Astrocyte of the cerebellum (primary cell): ENCODE measurements at places on chromosomes 4 and X.

GRCh38 chr4:26131711-26132110, 189.1 kb upstream of the RBPJ start:
- DNase-seq = no peak

- no peak for DNase-seq
Measured at GRCh38 chr4:61762722-61763627, 562.8 kb downstream of the ADGRL3 start.

- no peak for DNase-seq
Measured at GRCh38 chr4:48556268-48556667, 66.2 kb downstream of the ZAR1 start.

DNA sequence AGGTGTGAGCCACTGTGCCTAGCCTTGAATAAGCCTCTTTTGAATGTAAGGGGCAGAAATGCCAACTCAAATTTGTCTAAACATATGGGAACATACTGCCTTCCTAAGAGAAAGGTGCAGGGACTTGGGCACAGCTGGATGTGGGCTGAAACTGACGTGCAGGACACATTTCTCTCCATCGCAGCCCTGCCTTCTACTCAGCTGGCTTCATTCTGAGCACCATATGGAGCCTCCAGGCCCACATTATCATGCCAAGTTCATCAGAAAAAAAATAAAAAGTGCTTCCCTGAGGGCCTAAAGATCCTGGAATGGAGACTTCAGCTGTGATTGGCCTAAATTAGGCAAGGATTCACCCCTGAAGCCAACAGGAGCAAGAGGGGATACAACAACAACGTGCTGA, 386.2 kb downstream of the RAB28 start:
- no peak for DNase-seq

GRCh38 chrX:153684467-153685155, 3.1 kb upstream of the SLC6A8 start:
- DNase-seq = no peak

DNA sequence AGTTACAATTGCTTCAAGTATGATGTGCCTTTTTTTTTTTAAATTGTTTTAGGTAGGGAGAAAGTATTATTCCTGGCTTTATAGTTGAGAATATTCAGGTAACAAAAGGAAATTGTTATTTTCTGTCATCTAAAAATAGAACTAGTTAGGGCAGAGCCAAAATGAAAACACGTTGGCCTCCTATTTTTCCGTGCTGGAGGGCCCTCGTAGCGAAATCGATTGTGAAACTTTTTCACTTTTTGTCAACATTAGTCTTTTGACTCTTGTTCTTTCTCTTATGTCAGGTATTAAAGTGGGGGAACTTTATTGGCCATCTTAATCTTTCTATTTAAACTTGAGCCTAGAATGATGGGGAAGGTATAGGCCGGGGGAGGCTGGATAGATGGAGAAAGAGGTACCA, 104.9 kb downstream of the ARHGAP10 start:
- no peak for DNase-seq

DNA sequence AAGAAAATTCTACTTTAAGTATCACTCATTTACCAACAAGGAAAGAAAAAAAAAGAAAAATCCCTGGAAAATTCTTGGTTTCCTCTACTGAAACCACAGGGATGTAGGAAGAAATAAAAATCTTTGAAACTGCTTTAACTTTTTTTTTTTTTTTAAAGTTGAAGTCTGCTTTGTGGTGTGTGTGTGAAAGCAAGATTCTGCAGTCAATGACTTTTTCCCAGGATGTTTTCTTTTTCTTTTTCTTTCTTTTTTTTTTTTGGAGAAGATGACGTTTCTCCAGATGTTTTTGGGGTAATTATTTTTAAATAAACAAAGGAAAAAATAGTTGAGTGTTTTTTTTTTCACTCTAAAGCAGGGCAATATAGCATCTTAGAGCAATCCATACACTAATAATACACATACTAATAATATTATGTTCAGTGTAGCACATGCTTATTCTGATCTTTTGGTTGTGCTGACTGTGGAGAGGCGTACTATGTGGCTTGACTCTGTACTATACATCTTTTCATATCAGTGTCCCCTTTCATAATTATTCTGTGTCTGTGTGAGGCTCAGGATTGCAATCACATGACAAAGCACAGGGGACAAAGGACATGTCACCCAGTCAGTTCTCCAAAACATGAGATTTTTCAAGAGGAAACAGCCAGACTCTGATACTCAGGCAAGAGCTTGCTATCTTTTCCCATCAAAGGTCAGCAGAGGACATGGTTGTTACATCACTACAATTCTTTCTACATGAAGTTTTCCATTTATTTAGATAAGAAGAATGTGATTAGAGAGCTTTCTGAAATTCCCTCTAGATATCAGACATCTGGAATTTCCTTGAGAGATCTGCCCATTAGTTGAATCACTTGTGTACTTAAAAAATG, 111.0 kb downstream of the PDE5A start:
- DNase-seq = no peak

- DNase-seq = no peak
Measured at GRCh38 chr4:75179510-75179909, 246.6 kb downstream of the PARM1 start.

DNA sequence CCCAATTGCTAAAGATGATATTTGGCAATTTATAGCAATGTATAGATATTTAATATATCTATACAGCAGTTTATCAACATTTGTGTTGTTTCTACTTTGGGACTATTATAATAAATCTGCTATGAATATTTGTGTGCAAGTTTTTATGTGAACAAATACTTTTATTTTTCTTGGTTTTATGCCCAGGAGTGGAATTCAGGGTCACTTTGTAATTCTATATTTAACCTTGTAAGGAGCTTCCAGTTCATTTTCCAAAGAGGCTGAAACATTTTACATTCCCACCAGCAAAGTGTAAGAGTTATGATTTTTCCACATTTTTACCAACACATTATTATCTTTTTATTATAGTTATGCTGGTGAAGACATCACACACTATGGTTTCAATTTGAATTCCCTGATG, 801.3 kb downstream of the PCDH18 start:
- DNase-seq = no peak

GRCh38 chrX:45771560-45772340, 571.1 kb upstream of the DIPK2B start:
- DNase-seq = no peak

DNA sequence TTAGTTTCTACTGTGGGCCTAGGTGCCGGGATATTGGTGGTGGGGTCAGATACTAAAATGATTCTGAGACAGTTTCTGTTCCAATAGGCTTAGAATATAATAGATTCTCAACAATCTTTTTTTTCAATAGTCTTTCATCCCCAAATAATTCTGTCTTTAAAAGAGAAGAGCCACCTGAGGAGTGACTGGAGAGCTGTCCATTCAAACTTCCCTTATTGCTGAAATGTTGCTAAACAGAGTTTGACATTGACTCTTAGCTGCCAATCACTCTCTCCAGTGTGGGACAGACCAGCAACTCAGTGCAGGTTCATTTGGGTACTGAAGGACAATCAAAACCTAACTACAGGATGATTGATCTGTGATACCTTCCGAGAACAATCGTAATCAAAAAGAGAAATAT, 12.4 kb upstream of the ADH7 start:
- no peak for DNase-seq

DNA sequence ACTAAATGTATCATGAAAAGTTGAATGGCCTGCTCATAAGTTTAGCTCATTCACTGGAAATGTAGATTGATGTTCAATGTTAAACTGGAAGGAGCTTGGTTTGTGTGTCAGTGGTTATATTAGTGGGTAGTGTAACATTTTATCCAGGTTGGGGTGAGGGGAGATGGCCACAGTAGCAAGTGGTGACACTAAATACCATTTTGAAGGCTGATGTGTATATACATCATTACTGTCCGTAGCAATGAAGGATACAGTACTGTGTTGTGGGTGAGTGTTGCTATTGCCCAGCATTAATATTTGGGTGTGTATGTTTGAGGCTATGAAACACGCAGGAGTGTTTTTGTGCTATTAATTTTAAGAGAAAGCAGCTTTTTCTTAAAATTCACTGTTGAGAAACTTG, 6.3 kb downstream of the HMGB3 start:
- no peak for DNase-seq

GRCh38 chr4:152342293-152342692, 193.6 kb downstream of the FBXW7 start:
- no peak for DNase-seq

GRCh38 chrX:149060921-149061320, 444.2 kb downstream of the IDS start:
- DNase-seq = peak; percentile 90

DNA sequence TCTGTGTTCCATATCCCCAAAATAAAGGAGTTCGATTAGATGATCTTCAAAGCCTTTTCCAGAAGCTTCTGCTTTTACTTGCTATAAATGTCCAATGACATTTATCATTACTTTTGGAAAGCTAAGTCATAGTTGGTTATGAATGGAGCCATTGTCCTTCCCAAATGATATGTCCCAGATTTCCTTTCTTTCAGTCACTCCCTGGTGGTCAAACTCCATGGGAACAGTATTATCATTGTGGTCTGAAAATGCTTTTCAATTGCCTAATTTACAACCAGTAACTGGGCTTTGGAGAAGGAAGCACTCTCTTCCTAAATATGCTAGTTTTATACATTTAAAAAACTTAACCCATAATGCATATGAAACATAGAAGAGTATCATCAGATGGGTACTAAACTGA, 571.5 kb upstream of the AMOT start:
- no peak for DNase-seq

DNA sequence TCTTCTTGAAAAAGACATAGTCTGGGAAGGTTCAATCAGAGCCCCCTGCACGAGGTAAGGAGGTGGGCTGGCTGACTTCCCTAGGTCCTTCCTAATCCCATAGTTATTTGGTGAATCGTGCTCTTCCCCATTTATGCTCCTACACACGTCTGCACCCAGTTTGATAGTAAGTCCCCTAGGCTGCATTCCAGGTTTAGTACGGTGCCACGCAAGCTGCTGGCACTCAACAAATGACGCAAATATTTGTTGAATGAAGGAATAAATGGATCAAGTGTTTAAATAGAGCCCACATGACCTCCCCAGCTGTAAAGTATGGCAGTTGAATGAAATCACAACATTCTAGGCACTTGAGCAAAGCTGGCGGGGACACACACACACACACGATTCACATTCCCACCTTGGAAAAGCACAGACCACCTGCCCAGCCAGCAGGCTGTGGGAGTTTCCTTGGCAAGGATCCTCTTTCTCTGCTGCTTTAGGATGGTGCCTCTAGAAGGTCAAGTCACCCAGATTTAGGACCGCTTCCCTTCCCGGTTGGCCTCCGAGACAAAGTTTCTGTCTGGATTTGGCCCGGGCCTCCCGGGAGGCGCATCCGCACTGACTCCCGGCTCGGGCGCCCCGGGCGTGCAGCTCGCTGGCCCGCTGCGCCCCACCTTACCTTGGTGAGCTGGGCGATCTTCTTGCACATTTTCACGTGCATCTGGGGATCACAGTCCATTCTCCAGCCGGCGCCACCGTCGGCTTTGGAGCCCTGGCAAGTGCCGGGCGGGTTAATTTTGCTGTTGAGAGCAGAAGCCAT, 721 bp downstream of the FAM184B start:
- DNase-seq = no peak

DNA sequence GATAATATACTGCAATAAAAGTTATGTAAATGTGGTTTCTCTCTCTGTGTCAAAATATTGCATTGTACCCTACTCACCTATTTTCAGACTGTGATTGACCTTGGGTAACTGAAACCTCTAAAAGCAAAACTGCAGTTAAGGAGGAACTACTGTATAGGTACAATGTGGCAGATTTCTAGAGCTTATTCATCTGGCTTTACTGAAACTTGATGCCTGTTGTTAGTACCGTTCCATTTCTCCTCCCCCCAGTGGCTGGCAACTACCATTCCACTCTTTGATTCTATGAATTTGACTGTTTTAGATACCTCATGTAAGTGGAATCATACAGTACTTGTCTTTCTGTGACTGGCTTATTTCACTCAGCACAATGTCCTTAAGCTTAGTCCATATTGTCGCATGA, 61.9 kb downstream of the HOPX start:
- DNase-seq = peak; percentile 23

GRCh38 chr4:97150966-97151365, 992.3 kb downstream of the STPG2 start:
- no peak for DNase-seq
